ENCODE measurements at places on chromosomes 4 and X. TPM values are rescaled to one million over a fixed set of nuclear protein-coding genes. Genes with fewer than 3 reads are reported as not detected.

Gene MAGEB10
- not detected for total RNA-seq

Gene DOK7
- not detected for total RNA-seq

Gene UCHL1
- 71.6 TPM for total RNA-seq

Gene TRIM60
- not detected for total RNA-seq

Gene CENPVL2
- total RNA-seq, result not detected

Gene TEX13C
- total RNA-seq, result not detected

Gene KIT
- 1.1 TPM for total RNA-seq

Gene METTL14
- 11.7 TPM for total RNA-seq

Gene SYNPO2
- total RNA-seq, result 0.11 TPM

Gene REPS2
- 9.7 TPM for total RNA-seq

Gene GPC3
- not detected for total RNA-seq

Gene MTNR1A
- total RNA-seq, result not detected

Gene INTU
- 2.8 TPM for total RNA-seq

Gene KLKB1
- 0.98 TPM for total RNA-seq

Gene TLR10
- total RNA-seq, result not detected

Gene SERTM2
- not detected for total RNA-seq

Gene EPHA5
- not detected for total RNA-seq

Gene PRR32
- total RNA-seq, result not detected

Gene MCUB
- total RNA-seq, result 45.2 TPM

Gene VEGFD
- 0.11 TPM for total RNA-seq

Gene OPRPN
- not detected for total RNA-seq

Gene EGFL6
- not detected for total RNA-seq

Gene NMU
- total RNA-seq, result not detected

Gene SSX4B
- not detected for total RNA-seq

Gene SSX4
- total RNA-seq, result not detected

Gene CLIC2
- total RNA-seq, result 11.3 TPM

Gene NLRP2B
- total RNA-seq, result under 0.01 TPM

Gene TSPAN7
- total RNA-seq, result 25.1 TPM

Gene MAGEA12
- not detected for total RNA-seq

Gene TEX13D
- total RNA-seq, result not detected

Gene PNPLA4
- total RNA-seq, result 16.0 TPM

Gene WWC2
- total RNA-seq, result 24.5 TPM

Gene SLBP
- total RNA-seq, result 42.3 TPM

Gene SULT1E1
- 0.22 TPM for total RNA-seq

Gene GASK1B
- total RNA-seq, result 50.8 TPM

Gene PIN4
- 9.5 TPM for total RNA-seq

Gene LIMCH1
- total RNA-seq, result 29.8 TPM

Gene MAOB
- 0.09 TPM for total RNA-seq

Gene TCP11X1
- not detected for total RNA-seq

Gene MAGEC2
- not detected for total RNA-seq

Gene SLAIN2
- total RNA-seq, result 20.7 TPM

Gene DCAF12L1
- total RNA-seq, result not detected

Gene NAAA
- total RNA-seq, result 33.1 TPM

Gene DGAT2L6
- not detected for total RNA-seq

Gene PHKA2
- 7.8 TPM for total RNA-seq

Gene TRPC5OS
- total RNA-seq, result not detected

Gene NKX6-1
- not detected for total RNA-seq

Gene FSTL5
- not detected for total RNA-seq

Gene ADD1
- 174 TPM for total RNA-seq

Gene SRPX
- 84.5 TPM for total RNA-seq

Gene CACNA1F
- total RNA-seq, result under 0.01 TPM

Gene GAGE1
- not detected for total RNA-seq

Gene KCNE5
- not detected for total RNA-seq

Gene ABCB7
- total RNA-seq, result 41.4 TPM

Gene SATL1
- not detected for total RNA-seq

Gene IGFBP7
- total RNA-seq, result 851 TPM

Gene KLHL2
- 34.6 TPM for total RNA-seq

Gene CSAG3
- not detected for total RNA-seq
